ENCODE measurements at places on chromosomes 5 and 9. TPM values are rescaled to one million over a fixed set of nuclear protein-coding genes. Genes with fewer than 3 reads are reported as not detected.

Gene OR4F3
- total RNA-seq, result not detected

Gene ZBTB34
- 6.7 TPM for total RNA-seq

DNA sequence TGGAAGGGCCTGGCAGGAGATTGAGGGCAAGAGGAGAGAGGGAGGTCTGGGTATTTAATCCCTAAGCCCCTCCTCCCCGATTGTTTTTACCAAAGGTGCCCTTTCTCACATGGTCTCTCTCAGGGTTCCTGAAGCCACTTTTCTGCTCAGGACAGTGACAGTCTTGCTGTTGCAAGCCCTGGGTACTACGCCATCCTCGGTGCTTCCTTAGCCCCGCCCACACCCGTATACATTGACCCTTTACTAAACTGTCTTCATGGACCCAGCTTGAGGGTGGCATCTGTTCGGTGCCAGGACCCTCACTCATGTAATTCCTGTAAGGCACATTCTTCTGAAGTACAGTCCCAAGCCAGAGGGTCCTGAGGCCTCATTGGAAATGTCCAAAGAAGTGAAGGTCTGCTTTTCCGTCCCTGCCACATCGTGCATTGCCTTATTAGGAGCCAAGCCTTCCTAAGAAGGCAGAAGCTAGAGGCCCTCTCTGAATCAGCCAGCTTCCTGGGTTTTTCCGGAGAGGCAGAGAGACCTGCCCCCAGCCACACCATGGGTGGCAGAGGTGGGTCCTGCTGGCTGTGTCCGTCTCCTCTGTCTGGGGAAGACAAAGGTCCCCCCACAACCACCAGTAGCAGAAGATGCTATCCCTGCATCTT lies 1.9 kb upstream of the SH3PXD2B start:
- H3K27me3 ChIP-seq, result peaks cover 17% of the 10 kb centered on the region
- no peak for DNase-seq
- peaks cover 25% of the 10 kb centered on the region for H3K4me1 ChIP-seq
- H3K27ac ChIP-seq, result no peak overlapping the region
- H3K4me3 ChIP-seq, result no peak overlapping the region

DNA sequence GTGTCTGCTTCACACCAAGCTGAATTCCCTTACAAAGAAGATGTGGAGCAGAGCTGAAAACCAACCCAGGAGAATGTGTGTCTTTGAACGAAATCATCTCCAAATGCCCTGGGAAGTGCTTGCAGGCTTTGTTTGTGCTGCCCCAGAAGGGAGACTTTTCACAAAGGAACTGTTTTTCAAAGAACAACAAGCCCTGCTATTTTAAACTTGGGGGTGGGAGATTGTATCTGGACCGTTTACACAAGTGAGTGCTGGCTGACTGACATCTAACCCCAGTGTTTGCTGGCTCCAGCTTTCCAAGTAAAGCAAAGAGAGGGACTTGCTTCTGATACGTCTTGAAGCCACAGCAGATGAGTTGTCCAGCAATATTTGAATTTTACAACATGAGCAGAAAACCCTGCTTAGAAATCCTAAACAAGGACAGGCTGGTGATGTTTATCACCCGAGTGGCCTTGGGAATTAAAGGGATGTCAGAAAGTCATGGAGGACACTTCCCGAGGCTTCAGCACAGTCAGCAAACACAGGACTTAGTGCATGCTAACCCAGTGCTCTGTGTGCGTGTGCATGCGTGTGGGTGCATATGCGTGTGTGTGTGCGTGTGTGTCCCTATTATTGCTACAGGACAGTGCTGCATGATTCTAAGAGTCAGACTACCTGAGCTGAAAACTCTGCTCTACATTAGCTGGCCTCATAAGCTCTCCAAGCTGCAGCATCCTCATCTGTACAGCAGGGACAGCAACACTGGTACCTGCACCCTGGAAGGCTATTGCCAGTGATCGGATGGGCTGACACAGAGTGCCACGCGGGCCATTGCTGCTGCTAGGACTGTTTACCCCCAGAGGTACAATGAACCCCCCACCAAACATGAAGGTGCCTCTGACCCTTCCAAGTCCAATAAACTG lies 1.4 kb downstream of the ADAMTS12 start:
- H3K27me3 ChIP-seq, result no peaks in the 10 kb centered on the region
- no peak for DNase-seq
- peaks cover 27% of the 10 kb centered on the region for H3K4me1 ChIP-seq
- no peak overlapping the region for H3K4me3 ChIP-seq
- H3K36me3 ChIP-seq, result peaks cover 5% of the 10 kb centered on the region

DNA sequence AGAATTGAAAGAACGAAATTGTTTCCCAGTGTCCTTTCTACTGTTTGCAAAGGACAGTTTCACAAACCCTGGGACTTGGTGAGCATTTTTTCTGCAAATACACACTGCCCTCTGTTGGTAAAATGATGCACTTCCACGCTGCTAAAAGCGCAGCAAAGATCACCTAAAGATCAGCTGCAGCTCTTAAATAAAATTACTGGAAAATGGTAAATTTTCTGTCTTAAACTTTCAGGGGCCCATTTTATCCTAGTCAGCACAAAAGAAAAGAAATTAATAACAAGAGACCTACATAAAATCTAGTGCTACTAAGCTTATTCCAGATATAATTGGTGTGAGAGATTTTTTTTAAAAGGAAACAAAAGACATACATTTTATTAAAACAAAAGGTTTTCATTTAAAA lies 566.0 kb downstream of the CAAP1 start:
- H3K4me3 ChIP-seq, result no peak overlapping the region
- no peaks in the 10 kb centered on the region for H3K27me3 ChIP-seq
- H3K4me1 ChIP-seq, result no peaks in the 10 kb centered on the region
- DNase-seq, result peak; percentile 12
- no peak overlapping the region for H3K27ac ChIP-seq
- no peaks in the 10 kb centered on the region for H3K36me3 ChIP-seq

GRCh38 chr9:113380869-113381378 lies 4.1 kb upstream of the HDHD3 start:
- DNase-seq, result no peak
- peaks cover 41% of the 10 kb centered on the region for H3K4me1 ChIP-seq
- H3K36me3 ChIP-seq, result peaks cover 24% of the 10 kb centered on the region
- H3K27me3 ChIP-seq, result no peaks in the 10 kb centered on the region
- peak overlapping the region; percentile 82 for H3K27ac ChIP-seq
- H3K4me3 ChIP-seq, result peak overlapping the region; percentile 36

GRCh38 chr5:3634061-3634460 lies 38.4 kb downstream of the IRX1 start:
- H3K27ac ChIP-seq, result no peak overlapping the region
- DNase-seq, result no peak
- H3K27me3 ChIP-seq, result no peaks in the 10 kb centered on the region
- no peaks in the 10 kb centered on the region for H3K36me3 ChIP-seq

GRCh38 chr5:89255845-89256463 lies 373.0 kb upstream of the MEF2C start:
- no peaks in the 10 kb centered on the region for H3K36me3 ChIP-seq
- DNase-seq, result no peak
- no peaks in the 10 kb centered on the region for H3K4me1 ChIP-seq
- H3K27ac ChIP-seq, result no peak overlapping the region
- H3K27me3 ChIP-seq, result no peaks in the 10 kb centered on the region

DNA sequence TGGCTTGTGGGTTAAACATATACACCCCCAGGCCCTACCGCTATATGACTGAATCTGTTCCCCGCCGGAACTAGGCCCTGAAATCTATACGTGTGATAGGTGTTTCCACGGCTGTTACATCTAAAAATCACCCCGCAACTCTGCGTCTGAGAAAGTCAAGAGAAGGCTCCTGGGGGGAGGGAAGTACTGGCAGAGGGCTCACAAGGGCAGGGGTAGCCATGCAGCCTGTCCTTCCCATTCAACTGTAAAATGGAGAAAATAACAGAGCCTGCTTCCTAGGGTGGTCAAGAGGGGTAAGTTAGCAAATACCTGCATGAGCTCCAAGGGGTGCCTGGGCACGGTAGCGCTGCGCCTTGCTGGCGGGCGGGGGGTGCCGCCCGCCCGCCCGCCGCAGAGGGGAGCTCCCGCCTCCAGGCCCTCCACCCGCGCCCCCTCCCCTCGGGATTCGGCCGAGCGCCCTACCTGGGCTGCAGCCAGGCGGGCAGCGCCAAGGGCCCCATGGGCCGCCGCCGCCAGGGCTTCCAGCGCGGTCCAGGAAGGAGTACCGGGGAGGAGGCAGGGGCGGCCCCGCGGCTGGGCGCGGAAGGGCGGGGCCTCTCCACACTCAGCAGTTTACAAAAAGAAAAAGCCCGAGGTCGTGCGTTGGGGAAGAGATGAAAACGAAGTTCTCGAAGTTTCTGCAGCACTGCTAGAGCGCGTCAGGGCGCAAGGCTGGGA lies at the start of gene HACD4:
TSS of gene HACD4 (minus strand) at position 550 of the 717 bp plus-strand sequence. CDS start at position 500, 50 bp downstream.
- H3K27me3 ChIP-seq, result peaks cover 13% of the 10 kb centered on the region
- no peak within 1 kb of the TSS for H3K27ac ChIP-seq
- no peaks in the 10 kb centered on the region for H3K36me3 ChIP-seq
- H3K4me3 ChIP-seq, result peak within 1 kb of the TSS; percentile 18
- H3K4me1 ChIP-seq, result no peaks in the 10 kb centered on the region

Measured in Calu3 (cell line).